ENCODE measurements at places on chromosomes 1 and 21.

DNA sequence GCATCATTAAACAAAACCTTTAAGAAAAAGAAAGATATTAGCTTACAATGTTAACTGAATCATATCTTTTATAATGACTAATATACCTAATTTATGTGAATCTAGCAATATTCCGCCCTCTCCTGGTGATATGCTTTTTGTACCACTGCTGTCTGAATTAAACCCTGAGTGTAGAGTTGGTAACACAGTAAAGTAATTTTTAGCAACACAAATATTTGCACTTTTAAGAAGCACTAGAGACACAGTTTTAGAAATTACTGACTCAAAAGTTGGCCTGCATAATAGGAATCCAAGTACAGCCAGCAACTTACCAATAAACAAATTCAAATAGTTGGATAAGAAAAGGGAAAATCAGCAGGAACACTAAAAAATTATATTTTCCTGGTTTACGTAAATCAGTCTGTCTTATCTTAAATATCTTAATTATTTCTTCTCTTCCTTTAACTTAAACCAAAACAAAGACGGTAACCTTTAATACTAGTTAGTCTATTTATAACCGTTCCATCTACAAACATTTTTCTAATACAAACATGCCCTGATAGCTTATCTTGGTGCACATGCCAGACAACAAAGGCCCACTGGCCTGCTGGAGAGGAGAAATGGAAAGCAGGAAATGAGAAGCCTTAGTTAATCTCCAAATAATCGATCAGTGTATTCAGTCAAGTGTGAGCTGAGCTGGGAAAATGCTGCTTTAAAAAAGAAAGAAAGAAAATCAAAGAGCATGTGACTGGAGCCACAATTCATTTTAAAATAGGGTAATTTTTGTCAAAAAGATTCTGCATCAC lies 246.0 kb downstream of the RERE start:
- no peak for DNase-seq

DNA sequence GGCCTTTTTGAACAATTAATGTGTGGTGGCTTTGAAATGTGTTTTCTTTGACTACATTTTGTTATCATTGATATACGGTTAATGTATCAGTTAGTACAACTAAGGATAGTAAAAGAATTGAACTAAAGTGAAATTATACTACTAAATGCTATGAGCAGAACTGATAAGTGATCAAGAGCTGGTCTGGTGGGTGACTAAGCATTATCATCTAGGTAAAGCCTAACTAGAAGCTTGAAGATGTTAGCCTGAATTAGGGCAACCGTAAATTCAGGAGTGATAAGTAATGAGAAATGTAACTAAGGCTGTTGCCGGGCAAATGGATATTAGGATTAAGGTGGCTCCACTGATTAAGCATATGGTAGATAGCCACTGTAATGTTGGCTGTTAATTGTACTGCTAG lies 16.0 kb upstream of the GCLM start:
- no peak for DNase-seq

DNA sequence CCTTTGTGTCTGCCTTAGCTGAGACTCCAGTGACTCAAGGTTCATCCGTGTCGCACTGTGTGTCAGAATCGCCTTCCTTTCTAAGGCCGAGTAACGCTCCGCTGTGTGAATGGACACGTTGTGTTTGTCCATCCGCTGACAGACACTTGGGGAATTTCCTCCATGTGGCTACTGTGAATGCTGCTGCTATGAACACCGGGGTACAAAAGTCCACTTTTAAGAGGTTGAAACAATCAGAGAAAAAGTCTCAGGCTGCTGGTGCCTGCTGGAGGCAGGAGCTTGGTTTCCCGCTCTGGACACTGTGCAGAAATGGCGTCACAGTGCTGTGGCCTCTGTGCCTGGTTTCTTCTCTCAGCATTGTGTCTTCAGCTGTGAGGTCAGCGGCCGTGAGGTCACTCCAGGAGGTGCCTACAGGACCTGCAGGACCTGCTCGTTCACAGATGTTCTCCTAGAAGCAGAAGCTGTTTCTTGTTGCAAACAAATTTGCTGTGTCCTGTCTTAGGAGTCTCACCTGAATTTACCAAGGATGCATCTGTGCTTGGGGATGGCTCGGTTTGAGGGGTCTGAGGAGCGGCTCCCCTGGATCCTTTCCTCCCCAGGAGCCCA lies 34.2 kb downstream of the KRTAP10-1 start:
- DNase-seq = no peak

GRCh38 chr21:34743285-34743684 lies 74.5 kb downstream of the CLIC6 start:
- no peak for DNase-seq

DNA sequence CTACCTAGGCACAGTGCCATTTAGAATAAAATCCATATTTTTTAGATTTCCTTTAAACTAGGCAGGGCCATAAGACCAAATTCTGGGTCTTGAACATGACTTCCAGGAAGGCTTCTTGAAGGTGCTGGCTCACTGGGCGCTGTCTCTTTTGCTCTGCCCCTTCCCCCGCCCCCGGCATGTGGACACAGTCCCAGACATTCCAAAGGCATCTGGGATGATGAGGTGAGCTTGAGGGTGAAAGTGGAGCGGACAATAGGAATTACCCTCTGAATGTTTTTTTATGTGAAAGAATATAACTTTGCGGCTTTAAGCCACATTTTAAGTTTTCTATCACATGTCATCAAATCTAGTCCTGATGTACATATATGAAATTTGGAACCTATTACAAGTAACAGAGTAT lies 29.4 kb downstream of the RWDD3 start:
- DNase-seq = no peak

GRCh38 chr1:15406614-15407559 lies 2.8 kb upstream of the EFHD2 start:
- no peak for DNase-seq

DNA sequence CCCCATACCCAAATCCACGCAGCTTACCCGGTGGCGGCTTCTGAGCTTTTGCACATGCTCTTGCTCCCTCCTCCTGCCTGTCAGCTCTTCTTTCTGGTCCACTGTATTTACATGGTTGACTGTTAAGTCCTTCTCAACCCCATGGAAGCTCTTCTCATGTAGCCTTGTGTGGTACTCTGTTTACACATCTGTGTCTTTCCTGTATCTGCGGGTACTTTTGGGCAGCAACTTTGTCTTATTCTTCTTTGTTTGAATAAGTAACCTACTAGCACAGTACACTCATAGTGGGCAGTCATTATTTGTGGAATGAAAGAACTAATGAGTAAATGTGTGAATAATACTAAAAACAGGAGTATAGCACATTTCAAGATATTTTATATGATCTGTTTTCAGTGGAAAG lies 88.5 kb upstream of the GPR88 start:
- DNase-seq = no peak

GRCh38 chr1:182603646-182604174 lies 479 bp downstream of the RGS16 start:
- no peak for DNase-seq

GRCh38 chr1:155174324-155175280 lies 953 bp downstream of the TRIM46 start:
- DNase-seq = no peak

DNA sequence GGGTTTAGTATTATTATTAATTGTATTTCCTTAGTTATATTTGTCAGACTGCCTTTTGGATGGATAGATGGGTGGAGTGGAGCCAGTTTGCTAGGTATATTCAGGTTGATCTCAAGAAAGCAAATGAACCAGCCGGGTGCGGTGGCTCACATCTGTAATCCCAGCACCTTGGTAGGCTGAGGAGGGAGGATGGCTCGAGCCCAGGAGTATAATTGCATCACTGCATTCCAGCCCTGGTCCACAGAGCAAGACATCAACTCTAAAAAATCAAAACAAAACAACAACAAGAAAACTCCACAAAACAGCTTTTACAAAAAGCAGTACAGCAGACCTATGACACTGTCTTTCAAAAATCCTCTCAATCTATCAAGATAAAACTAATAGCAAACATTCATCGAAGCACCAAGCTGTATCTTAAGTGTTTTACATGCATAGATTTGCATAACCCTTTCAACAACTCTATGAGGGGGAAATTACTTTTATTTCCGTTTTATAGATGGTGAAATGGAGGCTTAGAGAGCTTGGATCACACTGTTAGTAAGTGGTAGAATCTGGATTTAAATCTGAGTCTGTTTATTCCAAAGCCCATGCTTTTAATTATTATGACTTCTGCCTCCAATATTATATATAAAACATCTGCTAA lies 25.5 kb downstream of the KMO start:
- no peak for DNase-seq

DNA sequence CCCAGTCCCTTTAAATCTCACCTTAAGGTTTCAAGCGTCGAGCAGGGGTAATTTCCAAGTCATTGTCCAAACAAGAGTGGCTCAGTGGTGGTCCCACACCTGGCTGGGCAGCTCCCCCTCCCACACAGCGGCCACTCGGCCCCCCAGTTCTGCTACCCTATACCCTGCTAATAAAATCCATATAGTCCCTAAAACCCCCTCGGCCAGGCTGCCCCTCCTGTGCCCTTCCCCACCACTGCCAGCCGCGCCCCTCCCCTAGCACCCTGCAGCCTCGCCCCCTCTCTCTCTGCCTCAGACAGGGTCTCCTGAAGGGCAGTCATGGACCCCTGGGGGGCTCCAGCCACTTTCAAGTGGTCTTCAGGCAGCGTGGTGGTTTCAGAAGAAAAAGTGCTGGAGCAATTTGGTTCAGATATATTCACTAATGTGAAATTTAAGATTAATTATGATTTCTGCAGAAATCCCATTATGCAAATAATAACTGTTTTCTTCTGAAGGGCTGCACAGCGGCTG lies 34.2 kb upstream of the TTC34 start:
- no peak for DNase-seq

DNA sequence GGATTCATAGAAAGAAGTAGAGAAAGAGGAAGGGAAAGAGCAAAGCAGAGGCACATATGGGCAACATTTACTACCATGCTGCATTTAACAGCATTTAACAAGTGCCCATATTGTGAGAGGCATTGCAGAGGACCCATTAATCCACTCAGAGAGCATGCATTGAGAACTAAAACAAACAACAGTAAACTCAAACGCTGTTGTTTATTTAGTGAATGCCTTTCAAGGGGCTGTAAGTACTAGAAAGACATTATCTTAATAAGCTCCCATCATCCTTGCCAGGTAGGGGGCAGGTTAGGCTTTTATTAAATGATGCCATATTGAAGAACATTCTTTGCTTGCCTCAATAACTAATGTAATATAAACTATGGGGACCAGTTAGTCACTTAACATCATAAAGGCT lies 254.3 kb upstream of the DAB1 start:
- no peak for DNase-seq

DNA sequence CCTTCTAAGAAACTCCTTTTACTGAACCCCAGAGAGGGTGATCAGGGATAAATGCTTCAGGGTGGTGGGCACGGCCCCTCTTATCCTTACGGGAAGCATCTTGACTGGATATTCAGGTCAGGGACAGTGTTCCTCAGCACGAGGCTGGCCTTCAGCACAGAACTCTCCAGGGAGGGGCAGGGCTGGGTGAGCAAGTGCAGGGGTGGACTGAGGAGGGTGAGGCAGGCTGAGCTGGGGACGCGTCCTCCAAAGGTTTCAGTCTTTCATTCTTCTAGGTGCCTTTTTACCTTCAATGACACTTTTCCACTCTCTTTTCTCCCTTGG lies 52.3 kb downstream of the RASSF5 start:
- DNase-seq = no peak

DNA sequence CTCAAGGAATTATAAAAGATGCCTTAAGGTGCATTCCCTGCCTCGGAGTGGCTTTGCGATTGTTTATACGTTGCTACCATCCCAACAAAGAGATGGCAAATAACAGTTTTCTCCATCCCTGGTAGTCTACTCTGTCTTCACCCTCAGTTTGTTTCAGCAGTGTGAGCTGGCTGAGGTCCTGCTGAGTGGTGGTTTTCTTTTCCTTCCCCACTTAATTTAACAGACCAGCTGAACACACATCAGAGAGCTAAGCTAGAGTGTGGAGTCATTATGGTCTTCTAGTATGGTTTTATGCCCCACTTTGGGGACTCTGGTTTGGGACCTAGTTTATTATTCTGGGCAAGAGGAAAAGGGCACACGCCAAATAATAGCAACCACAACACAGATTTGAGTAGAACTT lies 2.2 kb downstream of the PIGV start:
- DNase-seq = no peak

- DNase-seq = no peak
These were observed 101.7 kb downstream of the NEK7 start for GRCh38 chr1:198258491-198258890.

Measured in A549 (cell line).